Retinal pigment epithelial cell (primary cell): ENCODE measurements at places on chromosomes 16 and 17.

DNA sequence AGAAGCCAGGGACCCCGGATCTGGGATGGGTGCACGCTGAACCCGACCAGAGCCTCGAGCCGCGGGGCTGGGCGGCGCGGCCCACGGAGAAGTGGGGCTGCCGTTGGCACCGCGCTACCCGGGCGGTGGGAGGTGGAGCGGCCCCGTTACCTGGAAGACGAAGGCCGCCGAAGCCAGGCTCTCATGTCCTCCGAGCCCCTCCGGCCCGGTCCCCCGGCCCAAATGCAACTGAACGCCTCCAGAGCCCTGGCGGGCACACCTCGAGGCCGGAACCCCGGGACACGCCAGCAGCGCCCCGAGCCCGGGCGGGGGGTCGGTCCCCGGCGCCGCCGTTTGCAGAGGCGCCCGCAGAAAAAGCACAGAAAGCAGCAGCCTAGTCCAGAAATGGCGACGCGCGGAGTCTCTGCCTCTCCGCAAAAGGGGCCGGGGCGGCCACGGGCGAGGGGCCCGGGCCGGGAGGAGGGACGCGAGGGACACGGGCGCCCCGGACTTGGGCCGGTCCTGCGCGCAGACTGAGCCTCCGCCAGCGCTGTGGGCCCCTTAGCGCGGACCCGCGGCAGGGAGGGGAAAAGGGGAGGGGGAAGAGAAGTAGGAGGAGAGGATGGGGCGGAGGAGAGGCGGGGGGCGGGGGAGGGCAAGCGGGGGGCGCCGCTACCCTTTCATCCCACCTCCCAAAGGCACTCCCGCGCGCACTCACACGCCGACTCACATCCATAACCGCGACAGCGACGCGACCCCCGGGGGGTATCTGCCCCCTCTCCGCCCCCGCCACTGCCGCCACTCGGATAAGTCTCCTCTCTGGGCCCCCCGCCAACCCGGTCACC is 1.4 kb downstream of the AXIN2 start:
- DNase-seq, result no peak

GRCh38 chr17:59356543-59357218 is 25.2 kb downstream of the YPEL2 start:
- no peak for DNase-seq

DNA sequence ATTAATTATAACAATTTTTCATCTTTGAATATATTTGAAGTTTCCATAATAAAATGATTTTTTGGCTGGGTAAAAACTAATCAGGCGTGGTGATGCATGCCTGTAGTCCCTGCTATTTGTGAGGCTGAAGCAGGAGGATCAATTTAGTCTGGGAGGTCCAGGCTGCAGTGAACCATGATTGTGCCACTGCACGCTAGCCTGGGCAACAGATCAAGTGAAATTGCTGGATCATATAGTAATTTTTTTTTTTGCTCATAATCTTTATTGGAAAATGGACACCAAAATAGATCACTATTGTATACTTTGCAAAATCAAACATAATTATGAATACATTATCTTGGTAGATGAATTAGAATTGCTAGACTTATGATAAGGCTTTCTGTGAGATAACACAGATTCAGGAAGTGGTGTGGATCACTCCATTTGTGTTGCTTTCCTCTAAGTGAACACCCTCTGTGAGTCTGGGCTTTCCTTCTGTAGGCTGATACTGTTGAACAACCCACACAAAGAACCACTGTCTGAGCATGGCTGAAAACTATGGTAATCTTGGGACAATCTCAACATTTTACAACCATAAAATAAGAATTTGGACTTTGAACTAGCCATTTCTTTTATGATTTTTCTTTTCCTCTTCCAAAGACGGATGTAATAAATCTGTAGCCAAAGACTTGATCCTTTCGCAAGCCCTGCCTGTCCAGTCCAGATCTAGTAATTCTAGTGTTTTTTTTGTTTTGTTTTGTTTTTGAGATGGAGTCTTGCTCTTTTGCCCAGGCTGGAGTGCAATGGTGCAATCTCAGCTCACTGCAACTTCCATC is 5.6 kb upstream of the ST3GAL2 start:
- no peak for DNase-seq

DNA sequence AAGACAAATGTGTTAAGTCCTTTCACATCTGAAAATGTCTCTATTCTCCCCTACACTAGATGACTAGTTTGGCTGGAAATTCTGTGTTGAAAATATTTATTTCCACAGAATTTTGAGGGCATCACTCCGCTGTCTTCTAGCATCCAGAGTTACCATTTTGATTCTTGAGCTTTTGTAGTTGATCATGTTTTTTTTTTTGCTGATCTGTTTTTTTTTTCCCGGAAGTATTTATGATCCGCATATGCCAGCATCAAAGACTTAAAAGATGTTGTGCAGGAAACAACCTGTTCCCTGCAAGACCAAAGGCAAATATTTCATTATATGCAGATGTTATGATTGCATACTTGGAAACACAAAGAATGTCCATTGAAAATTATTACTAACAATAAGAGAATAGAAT is 16.7 kb downstream of the OR1D5 start:
- DNase-seq, result no peak

DNA sequence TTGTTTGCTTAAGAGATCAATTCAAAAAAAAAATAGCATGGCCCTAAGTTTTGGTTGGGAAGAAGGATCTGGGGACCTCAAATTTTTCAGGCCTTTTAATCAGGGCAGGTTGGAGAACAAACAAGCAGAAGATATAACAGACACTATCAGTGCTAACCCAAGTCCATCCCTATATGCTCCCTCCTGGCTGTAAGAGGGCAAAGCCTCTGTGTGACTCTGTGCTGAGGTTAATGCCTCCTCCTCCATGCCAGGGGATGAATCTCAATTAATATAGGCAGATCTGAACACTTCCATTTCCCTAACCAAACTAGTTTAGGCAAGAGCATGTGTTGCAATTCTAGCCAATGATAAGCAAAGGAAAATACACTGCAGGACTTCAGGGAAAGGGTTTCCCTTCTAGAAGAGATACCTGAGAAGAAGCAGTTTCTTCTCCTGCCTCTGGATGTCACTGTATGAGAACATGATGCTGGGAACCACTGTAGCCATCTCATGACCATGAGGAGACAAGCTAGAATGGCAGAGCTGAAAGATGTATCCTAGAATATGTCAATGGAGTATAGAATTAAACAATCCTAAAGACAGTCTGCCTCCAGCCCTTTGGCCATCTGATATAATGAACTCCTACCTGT is 76.0 kb downstream of the CHD9NB start:
- DNase-seq, result no peak

- DNase-seq, result no peak
Measured at GRCh38 chr16:86578611-86579267, 390 bp downstream of the FOXL1 start.

GRCh38 chr17:77651988-77652387 is 306.5 kb upstream of the TNRC6C start:
- no peak for DNase-seq

DNA sequence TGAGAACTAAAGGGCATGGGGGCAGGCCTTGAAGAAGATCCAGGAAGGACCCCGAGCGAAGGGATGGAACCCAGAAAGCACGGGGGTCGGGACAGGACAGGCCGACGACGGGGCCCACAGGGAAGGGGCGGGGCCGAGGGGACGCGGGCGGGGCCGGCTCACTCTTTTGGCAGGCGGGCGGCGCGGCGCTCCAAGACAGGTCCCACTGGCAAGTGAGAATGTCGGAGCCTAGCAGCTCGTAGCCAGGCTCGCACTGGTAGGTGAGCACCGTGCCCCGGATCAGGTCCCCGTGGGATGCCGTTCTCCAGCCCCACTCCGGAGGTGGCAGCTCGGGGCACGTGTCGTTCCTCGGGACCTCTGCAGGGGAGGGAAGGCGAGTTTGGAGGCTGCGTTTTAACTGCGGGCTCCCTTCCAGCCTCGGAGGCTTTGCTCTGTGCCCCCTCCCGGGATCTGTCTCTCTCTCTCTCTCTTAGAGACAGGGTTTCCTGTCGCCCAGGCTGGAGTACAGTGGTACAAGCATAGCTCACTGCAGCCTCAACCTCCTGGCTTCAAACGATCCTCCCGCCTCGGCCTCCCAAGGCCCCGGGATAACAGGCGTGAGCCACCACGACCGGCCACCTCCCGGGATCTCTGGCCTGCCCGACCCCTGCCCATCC is 13.7 kb upstream of the CDIPT start:
- no peak for DNase-seq

DNA sequence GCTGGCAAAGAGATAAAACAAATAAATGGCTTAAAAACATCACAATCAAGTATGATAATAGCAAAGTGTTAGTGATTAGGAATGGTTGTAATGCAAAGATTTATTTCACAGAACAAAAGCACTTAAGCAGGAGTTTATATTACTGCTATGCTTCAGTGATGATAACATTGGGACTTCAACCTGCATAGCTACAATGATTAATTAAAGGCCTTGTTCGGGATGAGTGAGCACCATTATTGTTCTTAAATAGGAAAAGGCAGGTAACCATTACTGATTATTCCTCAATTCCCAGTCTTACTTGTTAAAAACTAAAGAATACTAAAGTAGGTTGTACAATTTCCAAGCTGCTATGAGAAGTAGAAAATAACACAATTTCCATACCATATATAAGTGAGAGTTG is 1247.5 kb upstream of the CDH8 start:
- DNase-seq, result no peak

DNA sequence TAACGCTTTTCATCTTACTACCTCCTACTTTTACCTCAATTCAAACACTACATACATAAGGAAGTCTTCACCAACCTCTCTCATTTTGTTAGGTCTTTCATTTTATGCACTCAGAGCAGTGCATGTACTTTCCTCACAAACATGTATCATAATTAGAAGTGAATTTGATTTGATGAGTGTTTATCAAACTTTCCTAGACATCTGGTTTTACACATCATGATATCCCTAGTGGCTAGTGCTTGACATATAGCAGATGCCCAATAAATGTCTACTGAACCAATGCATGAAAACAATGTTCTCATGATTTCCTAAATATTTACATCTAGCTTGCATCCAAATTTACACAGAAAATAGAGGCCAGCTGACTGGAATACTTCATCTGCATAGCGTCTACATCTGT is 323.4 kb upstream of the KIF2B start:
- DNase-seq, result no peak

DNA sequence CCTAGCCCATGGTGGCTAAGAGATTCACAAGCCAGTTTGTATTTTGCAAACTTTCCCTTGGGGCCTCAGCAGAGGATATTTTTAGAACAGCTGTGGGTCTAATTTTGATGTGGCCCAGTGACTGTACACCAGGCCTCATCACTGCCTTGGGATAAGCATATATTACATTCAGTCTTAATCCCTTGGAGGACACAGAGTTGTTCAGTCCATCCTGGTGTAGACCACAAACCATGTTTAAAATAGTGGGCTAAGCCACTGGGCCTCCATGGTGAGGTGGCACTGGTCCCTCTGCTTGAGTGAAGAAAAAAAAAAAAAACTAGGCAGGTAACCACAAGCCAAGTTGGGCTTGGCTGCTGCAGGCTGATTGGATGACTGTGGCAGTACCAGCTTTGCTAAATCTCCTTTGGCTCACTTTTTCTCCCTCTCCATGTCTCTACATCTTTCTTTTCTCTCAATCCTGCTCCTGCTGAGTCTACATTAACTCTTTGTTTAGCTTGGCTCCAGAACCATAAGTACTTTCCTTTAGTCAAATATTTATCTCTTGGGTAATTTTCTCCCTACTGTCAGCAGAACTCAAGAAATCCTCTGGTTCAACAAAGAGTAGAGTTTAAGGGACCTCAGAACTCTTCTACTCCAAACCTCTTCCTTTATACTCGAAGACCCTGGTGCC is 120.0 kb upstream of the TBX2 start:
- no peak for DNase-seq

GRCh38 chr16:27966756-27967155 is 96.8 kb downstream of the GSG1L start:
- no peak for DNase-seq

- DNase-seq, result no peak
Measured at GRCh38 chr17:5330981-5331380, 48.9 kb downstream of the RABEP1 start.

DNA sequence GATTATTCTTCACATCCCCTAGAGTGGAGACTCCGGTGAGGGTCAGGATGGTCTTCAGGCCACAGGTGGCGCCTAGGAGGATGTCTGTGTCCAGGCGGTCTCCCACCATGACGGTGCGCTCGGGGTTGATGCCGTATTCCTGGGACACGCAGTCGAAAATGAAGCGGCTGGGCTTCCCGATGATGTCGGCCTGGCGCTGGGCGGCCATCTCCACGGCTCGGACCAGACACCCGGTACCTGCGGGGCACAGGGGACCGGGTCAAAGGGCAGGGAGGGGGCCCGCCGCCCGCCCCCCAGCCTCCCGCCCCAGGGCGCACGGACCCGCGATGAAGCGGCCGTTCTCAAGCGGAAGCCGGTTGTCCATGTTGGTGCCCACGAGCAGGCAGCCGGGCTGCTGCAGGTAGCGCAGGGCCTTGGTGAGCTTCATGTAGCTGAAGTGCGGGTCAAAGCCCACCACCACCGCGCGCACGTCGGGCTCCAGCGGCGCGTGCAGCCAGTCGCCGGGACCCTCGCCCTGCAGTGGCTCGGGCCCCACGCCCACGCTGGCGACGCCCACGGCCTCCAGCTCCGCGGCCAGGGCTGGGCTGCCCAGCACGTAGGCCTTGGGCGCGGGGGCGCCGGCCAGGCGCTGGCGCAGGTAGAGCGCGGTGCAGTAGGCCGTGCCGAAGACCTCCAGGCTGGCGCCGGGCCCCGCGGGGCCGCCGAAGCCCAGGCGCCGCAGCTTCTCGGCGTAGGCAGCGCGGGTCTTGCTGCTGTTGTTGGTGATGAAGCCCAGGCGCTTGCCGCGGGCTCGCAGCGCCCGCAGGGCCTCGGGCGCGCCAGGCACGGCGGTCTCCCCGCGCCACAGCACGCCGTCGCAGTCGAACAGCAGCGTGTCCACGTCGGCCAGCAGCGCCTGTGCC is 572 bp downstream of the PGP start:
- DNase-seq, result no peak

DNA sequence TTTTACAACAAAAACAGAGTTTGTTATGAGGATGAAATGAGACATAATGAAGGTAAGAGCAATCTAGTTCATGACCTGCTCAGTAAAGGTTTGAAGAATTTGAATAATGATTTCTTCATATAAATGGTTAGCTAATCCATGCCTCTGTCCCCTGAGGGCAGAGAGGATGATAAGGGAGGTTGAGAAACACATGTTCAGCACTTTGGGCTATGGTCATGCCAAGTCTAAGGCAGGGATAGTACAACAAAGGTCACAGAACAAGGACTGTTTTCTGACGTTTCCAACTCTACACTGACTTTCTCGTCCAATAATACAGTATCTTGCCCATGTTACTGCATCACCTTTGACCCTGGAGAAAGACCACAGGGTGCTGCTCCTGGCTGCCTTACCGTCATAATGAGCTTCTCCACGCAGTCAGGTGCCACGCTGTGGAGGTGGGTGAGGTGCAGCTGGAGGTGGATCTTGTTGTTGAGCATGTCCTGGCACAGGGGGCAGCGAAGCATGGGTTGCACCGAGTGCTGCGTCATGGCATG is 236.7 kb downstream of the ZFHX3 start:
- no peak for DNase-seq

DNA sequence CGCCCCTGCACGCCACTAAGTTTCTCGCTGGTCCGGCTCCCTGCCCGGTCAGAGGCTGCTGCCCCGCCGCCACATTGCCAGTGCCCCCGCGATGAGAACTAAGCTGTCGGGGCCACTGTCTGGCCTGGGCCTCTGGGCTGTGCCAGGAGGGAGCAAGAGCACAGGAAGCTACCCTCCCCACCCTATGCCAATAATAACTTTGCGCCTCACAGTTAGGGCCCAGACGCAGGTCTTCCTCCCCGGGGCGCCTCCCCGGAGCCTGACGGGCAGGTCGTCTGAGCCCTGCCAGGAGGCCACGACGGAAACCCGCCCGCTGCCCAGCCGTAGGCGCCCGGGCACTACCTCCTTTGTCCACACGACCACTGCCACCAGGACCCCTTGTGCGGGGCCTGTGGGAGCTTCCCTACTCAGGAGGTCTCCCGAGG is 1.5 kb downstream of the ZFPM1 start:
- DNase-seq, result no peak

- DNase-seq, result no peak
Measured at GRCh38 chr16:27073733-27074132, 7.0 kb downstream of the C16orf82 start.
